ENCODE measurements at places on chromosomes 7 and 10.

DNA sequence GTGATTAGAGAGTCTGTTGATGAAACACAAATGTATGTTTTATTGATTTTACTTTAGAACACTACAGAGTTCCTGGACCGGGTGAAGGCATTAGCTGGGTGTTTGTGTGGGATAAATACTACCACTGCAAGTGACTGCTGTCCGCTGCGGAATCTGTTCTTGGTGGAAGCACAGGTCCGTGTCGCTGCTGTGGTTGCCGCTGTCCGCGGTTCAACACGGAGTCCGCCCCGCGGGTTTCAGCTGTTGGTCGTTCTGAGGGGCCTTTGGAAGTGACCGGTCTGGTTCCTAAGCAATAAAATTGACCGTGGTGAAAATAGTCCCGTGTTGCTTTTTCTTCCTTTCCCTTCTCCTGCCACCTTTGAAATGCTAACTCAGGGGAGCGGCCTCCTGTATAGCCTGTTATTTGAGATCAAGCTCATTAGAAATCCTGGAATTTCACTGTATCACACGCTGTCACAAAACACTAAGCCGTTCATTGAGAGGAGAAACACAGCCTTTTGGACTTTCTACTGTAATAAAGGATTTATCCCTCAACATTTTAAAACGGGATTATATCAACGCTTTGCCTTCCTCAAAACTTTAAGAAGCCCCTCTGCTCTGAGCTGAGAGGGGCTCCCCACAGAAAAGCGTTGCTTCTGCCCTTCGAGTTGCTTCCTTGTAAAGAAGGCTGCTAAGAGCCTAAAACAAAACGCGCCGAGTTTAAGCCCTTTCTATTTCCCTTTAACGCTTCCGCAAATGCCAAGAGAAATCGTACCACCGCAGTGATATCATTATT, 2.6 kb downstream of the NKX6-2 start:
- no peak for DNase-seq

DNA sequence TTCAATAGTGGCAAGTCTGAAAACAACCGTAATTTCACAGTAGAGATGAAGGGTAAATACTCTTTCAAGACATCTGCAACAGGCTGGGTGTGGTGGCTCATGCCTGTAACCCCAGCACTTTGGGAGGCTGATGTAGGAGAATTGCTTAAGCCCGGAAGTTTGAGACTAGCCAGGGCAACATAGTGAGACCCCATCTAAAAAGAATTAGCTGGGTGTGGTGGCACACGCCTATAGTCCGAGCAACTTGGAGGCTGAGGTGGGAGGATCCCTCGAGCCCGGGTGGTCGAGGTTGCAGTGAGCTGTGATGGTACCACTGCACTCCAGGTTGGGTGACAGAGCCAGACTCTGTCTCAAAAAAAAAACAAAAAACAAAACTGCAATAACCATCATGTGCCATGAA, 71.8 kb downstream of the PFKFB3 start:
- DNase-seq, result no peak

- DNase-seq, result no peak
Observed at GRCh38 chr10:33455029-33455428, 120.6 kb upstream of the NRP1 start.

DNA sequence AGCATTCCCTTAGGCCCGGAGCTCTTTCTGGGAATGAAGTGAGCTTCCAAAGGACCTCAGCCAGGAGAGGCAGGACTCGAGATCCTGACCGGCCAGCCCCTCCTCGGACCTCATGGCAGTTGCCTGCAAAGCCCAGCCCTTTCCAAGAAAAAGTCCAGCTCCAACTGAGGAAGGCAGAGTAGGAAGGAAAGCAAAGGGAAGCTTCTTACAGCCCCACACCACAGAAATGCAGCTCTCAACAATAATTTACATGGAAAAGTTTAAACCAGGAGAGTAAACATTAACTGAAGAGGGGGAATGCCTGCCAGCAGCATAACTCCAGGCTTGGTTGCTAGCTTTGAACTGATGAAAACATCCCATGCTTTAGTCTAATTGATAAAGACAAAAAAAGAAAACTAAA, 153.9 kb upstream of the PFKP start:
- no peak for DNase-seq

- no peak for DNase-seq
Observed at GRCh38 chr7:37376386-37376785, 72.3 kb downstream of the ELMO1 start.

DNA sequence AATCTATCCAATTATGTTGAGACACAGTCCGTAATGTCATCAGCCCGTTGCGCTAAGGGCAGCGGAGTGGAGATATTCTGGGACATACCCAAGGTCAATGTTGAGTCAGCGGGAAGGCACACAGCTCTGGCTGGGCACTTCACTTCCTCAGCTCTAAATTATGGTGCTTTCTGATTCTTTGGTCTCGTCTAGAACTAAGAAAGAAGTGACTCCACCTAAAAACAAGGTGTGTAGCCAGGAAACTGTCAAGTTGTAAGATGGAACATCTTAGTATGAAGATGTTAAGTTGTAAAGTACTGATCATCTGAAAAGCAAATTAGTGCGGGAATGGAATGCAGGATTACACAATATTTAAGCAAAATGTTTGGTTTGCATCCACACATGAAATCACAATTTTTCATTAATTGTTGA, 43.1 kb downstream of the BAIAP2L1 start:
- DNase-seq, result no peak

DNA sequence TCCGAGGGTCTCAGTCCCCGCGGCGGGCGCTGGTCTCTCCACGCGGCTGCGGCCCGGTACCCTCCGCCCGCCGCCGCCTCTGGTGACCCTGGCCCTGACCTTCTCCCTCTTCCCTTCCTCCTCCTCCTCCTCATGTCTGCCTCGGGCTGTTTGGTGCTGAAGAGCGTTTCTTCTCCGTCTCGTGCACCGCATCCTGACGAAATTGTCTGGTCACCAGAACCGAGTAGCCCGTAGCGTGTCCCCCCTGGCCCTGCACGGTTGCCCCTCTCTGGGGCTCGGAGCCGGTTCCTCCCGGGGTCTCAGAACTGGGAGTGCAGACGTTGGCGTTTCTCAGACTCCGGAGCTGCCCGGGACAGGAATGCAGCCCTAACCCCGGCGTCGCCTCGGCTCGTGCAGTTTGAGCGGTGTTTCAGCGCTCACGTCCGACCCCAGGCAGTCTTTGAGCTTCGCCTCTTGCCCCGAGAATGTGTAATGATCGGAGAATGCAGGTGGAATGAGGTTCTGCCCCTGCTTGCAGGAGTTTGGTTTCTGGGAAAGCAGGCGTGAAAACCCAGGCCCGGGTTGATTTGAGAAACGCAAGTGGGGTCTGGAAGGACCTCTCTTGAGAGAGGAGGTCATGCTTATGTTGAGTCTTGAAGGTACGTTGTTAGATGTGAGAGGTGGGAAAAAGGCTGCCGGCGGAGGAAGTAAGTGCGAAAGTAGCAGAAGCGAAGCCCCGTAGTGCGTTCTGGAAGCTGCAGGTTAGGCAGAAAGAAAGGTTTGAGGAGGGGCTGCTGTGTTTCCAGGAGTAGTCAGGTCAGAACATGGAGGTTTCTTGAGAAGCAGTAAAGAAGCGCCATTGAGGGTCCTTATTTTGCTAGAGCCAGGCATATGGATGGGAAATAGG, 743 bp downstream of the RBM17 start:
- no peak for DNase-seq

DNA sequence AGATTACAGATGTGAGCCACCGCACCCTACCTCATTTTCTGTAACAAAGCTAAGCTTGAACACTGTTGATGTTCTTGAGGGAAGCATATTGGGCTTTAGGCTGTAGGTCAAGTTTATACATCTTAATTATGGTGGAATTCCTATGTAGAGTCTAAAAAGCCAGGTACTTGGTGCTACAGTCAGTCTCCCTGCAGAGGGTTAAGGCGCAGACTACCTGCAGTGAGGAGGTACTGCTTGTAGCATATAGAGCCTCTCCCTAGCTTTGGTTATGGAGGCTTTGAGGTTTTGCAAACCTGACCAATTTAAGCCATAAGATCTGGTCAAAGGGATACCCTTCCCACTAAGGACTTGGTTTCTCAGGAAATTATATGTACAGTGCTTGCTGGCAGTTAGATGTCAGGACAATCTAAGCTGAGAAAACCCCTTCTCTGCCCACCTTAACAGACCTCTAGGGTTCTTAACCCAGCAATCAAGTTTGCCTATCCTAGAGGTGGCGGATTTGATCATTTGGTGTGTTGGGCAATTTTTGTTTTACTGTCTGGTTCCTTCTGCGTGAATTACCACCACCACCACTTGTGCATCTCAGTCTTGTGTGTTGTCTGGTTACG, 6.0 kb downstream of the PPIA start:
- no peak for DNase-seq

- DNase-seq, result no peak
Observed at GRCh38 chr10:121406823-121407545, 191.3 kb downstream of the FGFR2 start.

DNA sequence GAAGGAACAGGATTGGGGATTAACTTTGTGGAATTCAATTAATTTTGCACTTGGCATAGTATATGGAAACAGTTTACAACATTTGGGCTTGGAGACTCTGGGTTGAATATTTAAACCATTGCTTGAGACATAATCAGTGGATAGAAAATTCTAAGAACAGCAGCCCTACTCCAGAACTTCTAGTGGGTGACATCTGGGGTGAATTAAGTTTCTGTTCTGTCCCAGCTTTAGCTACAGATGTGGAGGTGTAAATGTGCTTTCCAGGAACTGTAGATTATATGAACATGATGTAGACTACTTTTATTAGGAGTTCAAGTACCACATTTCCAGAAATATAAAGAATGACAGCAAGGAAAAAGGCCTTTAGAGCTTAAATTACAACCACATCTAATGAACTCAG, 51.9 kb upstream of the SKAP2 start:
- DNase-seq, result no peak

DNA sequence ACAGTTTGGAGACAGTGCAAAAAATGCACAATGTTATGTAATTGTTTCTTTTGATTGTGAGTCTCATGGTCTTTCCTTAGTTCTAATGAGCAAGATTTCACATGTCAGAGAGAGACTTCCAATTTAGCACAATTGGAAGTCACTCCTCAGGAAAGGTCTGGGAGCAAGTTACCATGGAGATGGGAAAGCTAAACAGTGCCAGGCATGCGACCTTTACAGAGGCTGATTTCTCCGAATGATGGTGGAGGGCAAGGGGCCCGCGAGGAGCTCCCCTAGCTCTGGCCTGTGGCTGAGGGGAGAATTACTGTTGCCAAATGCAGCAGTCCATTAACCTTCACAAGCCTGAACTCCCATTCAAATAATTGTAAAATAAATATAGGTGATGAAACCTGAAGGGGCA, 59.3 kb downstream of the CDCA7L start:
- no peak for DNase-seq

DNA sequence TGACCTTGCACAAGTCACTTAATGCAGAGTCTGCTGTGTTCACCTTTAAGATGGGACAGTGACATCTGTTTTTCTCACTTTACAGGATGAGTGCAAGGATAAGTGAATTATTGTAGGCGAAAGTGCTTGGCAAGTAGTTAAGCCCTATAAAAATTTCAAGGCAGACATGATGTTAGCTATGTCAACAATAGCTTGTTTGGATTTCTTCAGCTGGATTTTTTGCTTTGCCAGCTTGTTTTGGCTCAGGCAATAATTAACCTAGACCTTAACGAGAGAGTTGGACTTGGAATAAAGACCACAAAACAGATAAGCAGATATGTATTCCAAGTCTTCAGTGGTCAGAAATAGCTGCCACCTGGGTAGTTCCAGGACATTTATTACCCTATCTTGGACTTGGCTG, 255.2 kb downstream of the ARL4A start:
- DNase-seq, result no peak

DNA sequence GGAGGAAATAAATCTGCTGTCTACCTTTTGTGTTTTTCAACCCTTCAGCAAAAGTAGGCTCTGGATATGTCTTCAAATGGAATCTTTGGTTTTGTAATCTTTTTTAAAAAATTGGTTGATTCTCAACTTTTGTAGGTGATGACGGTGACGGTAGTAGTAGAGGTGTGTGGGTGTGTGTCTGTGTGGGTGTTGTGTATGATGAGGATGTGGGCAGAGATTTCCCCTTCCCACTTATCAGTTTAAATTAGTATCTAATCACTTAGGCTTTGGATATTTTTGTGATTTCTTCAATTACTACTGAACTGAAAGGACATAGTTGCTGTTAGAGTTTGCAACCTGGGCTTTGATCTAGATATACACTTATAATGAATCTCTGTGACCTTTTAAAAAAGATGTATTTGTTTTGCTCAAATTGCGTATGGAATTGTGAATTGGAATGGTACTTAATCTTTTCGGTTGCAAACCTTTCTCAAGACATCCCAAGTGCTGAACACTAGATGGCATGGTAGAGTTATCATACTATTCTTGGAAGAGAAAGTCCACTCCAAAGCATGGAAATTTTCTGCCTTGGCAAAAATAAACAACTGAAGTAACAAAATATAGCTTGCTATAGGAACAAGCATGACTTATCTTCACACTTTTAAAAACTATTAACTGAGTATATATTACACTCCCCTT, 51.9 kb upstream of the A1CF start:
- DNase-seq, result no peak

DNA sequence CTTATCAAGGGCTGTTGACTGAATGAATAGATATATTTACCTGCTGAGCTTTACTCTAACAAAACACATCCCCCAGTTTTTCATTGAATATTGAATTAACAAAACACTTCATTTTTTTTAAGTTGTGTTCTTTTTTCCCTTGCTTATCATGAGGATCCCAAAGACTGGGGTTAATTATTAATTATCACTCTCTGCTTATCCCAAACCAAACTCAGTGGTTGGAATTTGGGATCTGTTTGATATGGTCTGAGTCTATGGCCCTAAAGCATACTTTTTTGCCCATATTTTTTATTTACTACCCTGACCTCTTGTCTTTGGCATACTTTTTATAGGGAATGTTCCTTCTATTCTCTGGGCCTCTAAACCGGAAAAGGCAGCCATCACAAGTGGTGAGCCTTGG, 697.1 kb upstream of the GALNT17 start:
- DNase-seq, result no peak

- no peak for DNase-seq
Observed at GRCh38 chr7:149714910-149715471, 58.4 kb downstream of the ZNF467 start.

GRCh38 chr7:44105832-44106231, 1.7 kb downstream of the AEBP1 start:
- DNase-seq, result no peak

GRCh38 chr10:126455766-126456405, 67.6 kb upstream of the ADAM12 start:
- no peak for DNase-seq

DNA sequence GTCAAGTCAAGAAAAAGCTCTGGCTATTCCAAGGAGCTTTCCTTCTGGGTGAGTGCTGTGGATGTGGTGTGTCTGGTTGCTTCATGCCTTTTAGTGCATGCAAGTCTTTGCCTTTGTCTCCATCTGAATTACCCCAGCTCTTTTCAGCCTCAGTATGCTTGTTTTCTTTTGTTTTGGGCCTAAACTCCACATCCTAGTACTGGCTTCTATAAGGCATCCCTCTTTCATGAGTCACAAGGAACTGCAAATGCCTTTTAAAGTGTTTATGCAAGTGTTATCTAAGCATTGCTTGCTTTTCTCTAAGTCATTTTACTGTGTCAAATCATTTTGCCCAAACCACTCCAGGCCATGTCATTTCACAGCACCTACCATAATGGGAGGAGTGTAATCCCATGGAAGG, 132.1 kb downstream of the PLCE1 start:
- DNase-seq, result no peak

- DNase-seq, result no peak
Observed at GRCh38 chr7:50629238-50629901, 64.2 kb upstream of the DDC start.

GRCh38 chr10:24385776-24386175, 176.8 kb downstream of the KIAA1217 start:
- no peak for DNase-seq
